NCI-H69 (cell line): ENCODE measurements at places on chromosomes 4 and X.

- DNase-seq: no peak
Measured at GRCh38 chr4:121790976-121791375, 10.1 kb upstream of the EXOSC9 start.

GRCh38 chrX:37652589-37653231 is 32.9 kb upstream of the XK start:
- DNase-seq: no peak

- peak; percentile 43 for DNase-seq
Measured at GRCh38 chrX:103211012-103211715, 3.7 kb upstream of the BEX4 start.

- DNase-seq: peak; percentile 61
Measured at GRCh38 chrX:40008791-40009461, 88.8 kb downstream of the BCOR start.

- DNase-seq: peak; percentile 14
Measured at GRCh38 chr4:124640022-124640730, 72.4 kb downstream of the ANKRD50 start.

GRCh38 chr4:184309241-184310170 is 91.8 kb upstream of the ENPP6 start:
- no peak for DNase-seq

- DNase-seq: no peak
Measured at GRCh38 chr4:72604324-72604723, 35.3 kb upstream of the ADAMTS3 start.
